ENCODE measurements at places on chromosomes 3 and 15.

GRCh38 chr15:43794269-43795037 lies 2.3 kb downstream of the SERF2 start:
- no peak for DNase-seq

- DNase-seq: no peak
These were observed 10.4 kb downstream of the ZBED2 start for GRCh38 chr3:111584744-111585143.

DNA sequence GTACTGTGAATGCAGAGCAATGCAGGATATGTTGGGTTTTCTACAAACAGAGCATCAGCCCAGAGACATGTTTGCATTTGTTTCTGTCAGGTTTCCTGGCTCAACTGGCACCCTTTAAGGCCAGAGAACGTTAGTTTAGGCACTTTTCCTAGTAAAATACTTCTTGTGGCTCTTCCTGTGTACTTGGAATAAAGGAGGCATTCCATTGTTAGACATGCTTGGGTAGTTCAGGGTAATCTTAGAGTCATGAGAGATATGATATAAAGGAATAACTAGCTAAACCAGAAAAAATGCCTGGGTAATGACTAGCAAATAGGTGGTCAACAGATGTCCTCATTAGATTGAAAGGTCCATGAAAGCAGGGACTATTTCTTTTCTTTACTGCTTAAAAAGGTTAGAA lies 60.4 kb upstream of the RBM5 start:
- no peak for DNase-seq

DNA sequence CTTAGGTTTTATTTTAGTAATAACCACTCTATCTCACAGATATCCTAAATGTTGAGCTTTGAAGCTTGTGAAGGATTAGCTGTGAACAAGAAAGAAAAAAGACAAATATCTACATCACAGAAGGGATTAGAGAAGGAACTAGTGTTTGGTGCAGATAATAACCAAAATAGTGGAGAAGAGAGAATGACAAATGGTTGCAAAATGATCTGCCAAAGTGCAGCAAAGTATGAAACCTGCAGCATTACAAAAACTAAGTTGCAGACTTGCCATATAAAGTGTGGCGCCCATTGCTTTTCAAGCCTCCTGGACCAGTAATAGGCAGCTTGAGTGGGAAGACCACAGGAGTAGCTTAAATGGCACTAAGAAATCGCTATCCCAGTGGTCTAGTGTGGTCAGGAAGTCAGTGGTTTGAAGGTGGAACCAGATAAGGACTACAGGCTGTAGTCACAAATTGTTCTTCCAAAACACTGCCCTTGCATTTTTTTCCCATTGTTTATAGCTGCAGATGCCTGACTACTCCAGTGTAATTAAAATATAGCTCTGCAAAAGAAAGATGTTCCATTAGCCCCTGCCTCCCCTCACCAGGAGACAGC lies 20.7 kb downstream of the TPM1 start:
- no peak for DNase-seq

DNA sequence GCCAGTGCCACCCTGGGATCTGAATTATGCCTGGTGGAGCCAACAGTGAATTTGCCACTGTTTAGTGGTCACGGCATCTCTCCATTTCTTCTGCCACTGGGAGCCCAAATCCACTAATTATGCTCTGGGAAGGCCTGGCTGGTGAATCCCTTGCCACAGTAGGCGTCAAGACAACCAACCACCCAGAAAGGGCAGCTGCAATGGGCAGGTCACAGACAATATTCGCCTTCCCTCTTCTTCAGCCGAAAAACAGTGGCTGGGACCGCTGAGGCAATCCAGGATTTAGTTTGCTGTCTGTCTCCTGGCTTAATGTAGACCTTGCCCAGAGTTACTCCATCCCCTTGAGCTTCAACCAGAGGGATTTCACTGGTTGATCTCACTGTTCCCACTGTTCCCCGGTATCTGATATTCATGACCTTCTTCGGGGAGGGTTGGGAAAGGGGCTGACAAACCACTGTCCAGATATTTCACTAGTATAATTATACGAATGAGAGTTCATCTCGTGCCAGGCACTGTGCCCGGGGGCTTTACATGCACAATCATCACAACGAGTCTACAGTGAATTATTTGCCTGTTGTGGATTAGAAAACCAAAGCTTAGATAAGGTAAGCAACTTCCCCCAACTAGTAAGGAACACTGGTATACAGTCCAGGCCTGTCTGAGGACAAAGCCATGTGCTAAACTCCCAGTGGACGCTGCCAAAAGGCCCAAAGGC lies 49.9 kb upstream of the RAB6B start:
- no peak for DNase-seq

DNA sequence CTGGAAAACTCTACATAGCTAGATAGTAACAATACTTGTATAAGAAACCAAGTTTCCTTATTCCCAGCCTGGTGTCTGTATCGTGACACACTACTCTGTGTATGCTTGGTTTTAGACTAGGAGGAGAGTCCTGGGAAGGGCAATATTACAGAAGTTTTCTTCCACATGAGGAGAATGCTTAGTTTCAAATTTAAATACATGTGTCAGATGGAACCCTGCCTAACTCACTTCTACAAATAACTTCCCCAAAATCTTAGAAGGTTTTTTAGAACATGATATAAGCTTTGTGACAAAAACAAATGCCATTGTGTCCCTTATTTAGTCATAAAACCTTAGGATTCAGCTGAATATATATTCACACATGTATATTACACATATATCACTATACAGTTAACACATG lies 7.2 kb upstream of the IL20RB start:
- DNase-seq: no peak

Data from uterus (tissue), 4 donors.